ENCODE measurements at places on chromosomes 16 and 17. TPM values are rescaled to one million over a fixed set of nuclear protein-coding genes. Genes with fewer than 3 reads are reported as not detected.
A peak's percentile ranks its signal among the peaks of the same experiment; 100 is the strongest.

The GPR139 gene
- not detected for total RNA-seq

The BEAN1 gene
- total RNA-seq, result 0.51 TPM

The MPV17L gene
- total RNA-seq, result 8.1 TPM

The CHST6 gene
- 0.23 TPM for total RNA-seq

The ZFP3 gene
- total RNA-seq, result 8.5 TPM

The NXN gene
- total RNA-seq, result 56.7 TPM

The PIK3R6 gene
- total RNA-seq, result 2.6 TPM

The SPNS3 gene
- not detected for total RNA-seq

The CCR7 gene
- total RNA-seq, result 0.40 TPM

GRCh38 chr17:27620721-27621120 lies 10.3 kb upstream of the LGALS9 start:
- no peak overlapping the region for H3K4me3 ChIP-seq
- H3K27me3 ChIP-seq, result no peaks in the 10 kb centered on the region
- H3K27ac ChIP-seq, result no peak overlapping the region
- H3K36me3 ChIP-seq, result no peaks in the 10 kb centered on the region
- no peak for DNase-seq
- H3K4me1 ChIP-seq, result no peaks in the 10 kb centered on the region

- H3K27me3 ChIP-seq, result no peaks in the 10 kb centered on the region
- no peaks in the 10 kb centered on the region for H3K4me1 ChIP-seq
- H3K36me3 ChIP-seq, result no peaks in the 10 kb centered on the region
- H3K4me3 ChIP-seq, result no peak overlapping the region
- no peak overlapping the region for H3K27ac ChIP-seq
Measured at GRCh38 chr16:86584726-86585721, 6.7 kb downstream of the FOXL1 start.

DNA sequence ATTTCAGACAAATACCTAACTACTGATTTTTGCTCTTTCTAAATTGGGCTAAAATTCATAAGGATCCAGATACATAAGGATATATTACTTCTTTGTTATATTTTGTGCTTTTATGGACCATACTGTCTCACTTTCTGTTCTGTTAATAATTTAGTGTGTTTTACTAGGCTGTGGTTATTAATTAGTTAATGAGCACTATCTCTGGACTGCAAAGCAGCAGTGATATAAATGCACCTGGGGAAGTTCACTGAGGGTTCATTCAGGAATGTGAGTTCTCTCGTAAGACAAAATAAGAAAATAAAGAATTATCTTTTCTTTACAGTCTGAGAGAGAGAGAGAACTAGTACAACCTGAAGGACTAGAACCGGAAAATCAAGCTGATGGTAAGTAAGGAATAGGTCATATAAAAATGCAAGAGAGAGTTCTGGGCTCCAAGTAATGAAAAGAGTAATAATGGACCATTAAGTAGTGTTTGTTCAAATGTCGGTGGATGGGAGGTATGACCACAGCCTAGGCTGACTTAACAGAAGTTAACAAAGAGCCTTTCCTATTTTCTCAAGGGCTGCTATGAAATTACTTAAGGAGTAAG lies 55.6 kb downstream of the IKZF3 start:
- H3K4me3 ChIP-seq, result no peak overlapping the region
- no peaks in the 10 kb centered on the region for H3K36me3 ChIP-seq
- no peaks in the 10 kb centered on the region for H3K27me3 ChIP-seq

DNA sequence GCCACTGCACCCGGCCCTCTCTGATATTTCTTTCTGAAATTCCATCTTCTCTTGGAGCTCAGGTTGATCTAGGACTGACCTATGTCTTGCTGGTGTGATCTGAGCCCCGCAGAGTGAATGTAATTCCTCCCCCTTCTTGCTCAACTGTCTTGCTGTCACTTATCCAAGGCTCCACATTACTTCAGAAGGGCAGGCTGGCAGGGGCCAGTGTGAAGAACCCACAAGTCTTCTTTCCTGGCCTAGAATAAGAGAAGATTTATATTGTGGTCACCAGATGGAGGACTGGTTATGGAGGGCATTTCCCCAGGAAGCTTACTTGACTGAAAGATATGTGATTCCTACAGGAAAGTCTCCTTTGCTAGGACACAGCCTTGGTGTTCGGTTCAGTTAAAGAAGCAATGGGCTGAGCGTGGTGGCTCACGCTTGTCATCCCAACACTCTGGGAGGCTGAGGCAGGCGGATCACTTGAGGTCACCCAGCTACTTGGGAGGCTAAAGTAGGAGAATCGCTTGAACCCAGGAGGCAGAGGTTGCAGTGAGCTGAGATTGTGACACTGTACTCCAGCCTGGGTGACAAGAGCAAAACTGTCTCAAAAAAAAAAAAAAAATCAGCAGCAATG lies 13.4 kb downstream of the ITGAL start:
- H3K27ac ChIP-seq, result no peak overlapping the region
- no peak for DNase-seq
- no peaks in the 10 kb centered on the region for H3K27me3 ChIP-seq

DNA sequence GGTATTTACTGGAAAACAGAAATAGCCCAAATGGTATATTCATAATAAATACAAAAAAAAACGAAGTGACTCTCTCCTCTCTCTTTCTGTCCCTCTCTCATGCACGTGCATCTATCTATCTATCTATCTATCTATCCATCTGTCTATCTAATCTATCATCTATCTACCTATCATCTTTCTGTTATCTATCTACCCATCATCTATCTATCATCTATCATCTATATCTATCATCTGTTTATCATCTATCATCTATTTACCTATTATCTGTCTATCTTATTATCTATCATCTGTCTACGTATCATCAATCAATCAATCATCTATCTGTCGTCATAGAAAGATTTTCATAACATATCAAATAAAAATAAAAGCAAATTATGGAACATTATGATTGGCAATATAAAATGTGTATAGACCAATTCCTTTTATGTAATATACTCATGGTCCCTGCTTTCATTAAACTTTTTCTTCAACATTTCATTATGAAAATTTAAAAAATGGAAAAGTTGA lies 126.7 kb upstream of the CACNG3 start:
- no peaks in the 10 kb centered on the region for H3K27me3 ChIP-seq
- no peak overlapping the region for H3K27ac ChIP-seq
- no peaks in the 10 kb centered on the region for H3K4me1 ChIP-seq

GRCh38 chr16:1991948-1992703 lies 2.4 kb downstream of the SYNGR3 start:
- no peak overlapping the region for H3K4me3 ChIP-seq
- H3K27me3 ChIP-seq, result no peaks in the 10 kb centered on the region
- H3K27ac ChIP-seq, result no peak overlapping the region
- H3K36me3 ChIP-seq, result no peaks in the 10 kb centered on the region
- H3K4me1 ChIP-seq, result peaks cover 6% of the 10 kb centered on the region

DNA sequence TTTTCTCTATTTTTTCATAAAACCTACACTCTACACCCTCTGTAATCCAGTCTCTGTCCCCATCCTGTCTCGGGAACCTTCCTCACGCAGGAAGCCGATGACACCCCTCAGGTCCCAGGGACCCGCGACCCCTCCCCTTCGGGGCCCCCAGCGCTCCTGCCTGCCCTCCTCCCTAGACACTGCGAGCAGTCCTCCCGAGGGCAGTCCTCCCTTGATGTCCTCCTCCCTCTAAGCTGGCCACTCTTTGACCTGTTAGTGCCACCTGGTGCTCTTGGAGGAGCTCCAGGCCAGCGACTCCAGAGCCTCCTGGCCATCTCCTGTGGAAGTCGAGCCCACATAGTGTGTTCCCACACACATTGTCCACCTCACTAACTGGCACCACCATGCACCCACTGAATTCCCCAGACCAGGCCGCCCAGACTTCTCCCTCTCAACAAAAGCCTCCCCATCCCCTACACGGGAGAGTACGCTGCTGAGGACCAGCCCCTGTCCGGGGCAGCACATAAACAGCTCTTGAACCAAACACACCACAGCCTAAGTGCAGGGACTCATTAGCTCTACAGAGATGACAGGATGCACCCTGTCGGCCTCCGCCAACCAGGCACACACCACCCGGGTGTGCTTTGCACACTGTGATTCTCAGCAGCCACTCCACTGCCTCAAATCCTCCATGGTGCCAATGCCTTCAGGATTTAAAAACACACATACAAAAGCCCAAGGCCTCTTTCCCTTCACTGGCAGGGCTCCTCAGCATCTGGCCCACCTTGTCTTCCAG lies 9.3 kb downstream of the OSBPL7 start:
- no peak overlapping the region for H3K27ac ChIP-seq
- no peaks in the 10 kb centered on the region for H3K27me3 ChIP-seq
- no peaks in the 10 kb centered on the region for H3K4me1 ChIP-seq
- H3K4me3 ChIP-seq, result no peak overlapping the region
- DNase-seq, result no peak

- no peaks in the 10 kb centered on the region for H3K27me3 ChIP-seq
- no peak overlapping the region for H3K27ac ChIP-seq
- DNase-seq, result no peak
- H3K36me3 ChIP-seq, result no peaks in the 10 kb centered on the region
Measured at GRCh38 chr16:78538919-78539318, 439.5 kb downstream of the WWOX start.

GRCh38 chr17:79615446-79615845 lies 4.6 kb upstream of the RBFOX3 start:
- H3K27ac ChIP-seq, result no peak overlapping the region
- H3K4me1 ChIP-seq, result no peaks in the 10 kb centered on the region
- peaks cover 21% of the 10 kb centered on the region for H3K27me3 ChIP-seq
- DNase-seq, result no peak
- no peak overlapping the region for H3K4me3 ChIP-seq

DNA sequence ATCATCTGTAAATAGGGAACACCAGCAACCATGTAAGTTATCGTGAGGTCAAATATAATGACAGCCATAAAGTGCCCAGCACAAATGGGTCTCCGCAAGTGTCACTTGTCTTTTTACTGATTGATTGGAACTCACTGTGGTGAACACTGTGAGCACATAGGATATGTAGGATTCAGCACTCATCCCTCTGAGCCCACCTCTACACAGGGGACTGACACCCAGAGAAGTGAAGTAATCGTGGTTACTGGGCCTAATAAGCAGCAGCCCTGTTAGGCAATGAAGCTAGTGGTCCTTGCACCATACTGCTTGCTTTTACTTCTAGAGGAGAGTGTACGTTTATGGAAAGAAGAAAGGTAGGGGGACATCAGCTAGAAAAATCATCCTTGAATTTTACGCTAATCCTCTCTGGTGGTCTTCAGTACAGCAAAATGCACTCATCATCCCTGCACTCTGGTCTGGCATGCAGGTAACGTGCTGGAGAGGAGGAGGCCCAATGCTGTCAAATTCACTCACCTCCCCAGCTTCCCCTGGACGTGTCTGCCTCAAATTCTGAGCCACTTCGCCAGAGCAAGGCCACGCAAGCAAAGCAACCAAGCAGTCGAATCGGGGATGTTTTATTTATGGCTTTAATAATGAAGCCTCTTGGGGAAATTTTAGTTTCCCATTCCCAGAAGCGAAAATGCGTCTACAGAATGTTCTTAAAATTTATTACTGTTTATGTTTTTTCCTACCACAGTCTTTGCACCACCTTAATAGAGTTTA lies 74.7 kb downstream of the YPEL2 start:
- no peak overlapping the region for H3K4me3 ChIP-seq
- no peaks in the 10 kb centered on the region for H3K36me3 ChIP-seq
- no peak for DNase-seq
- H3K4me1 ChIP-seq, result peaks cover 3% of the 10 kb centered on the region

- H3K27ac ChIP-seq, result no peak overlapping the region
- H3K4me3 ChIP-seq, result no peak overlapping the region
- H3K36me3 ChIP-seq, result no peaks in the 10 kb centered on the region
- DNase-seq, result no peak
- H3K27me3 ChIP-seq, result no peaks in the 10 kb centered on the region
Measured at GRCh38 chr17:14396547-14396946, 95.7 kb downstream of the HS3ST3B1 start.

DNA sequence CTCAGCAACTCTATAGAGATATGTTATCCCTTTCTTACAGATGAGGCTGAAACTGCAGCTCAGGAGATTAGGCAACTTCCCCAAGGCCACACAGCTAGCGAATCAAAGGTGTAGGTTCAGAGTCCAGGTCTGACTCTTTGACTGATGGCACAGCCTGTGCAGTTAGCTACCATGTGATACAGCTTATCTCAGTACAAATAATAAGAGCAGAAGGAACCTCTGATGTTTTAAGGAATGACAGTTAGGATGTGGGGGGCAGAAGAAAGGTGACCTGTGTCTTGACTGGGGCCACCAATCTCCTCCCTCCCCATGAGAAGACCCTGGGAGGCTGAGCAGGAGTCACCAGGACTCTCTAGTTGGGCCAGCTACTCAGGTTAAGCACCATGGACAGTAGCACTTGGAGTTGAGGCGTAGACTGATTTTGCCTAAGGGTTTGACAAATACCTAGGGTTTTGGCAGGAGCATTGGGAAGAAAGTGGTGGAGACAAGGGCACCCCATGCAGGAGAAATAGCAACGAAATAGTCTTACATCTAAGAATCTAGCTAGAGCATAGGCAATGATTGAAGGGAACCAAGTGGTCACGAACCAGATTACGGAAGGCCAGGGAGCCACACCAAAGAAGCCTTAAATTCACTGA lies 22.8 kb upstream of the ACSM2B start:
- no peaks in the 10 kb centered on the region for H3K4me1 ChIP-seq
- H3K27me3 ChIP-seq, result no peaks in the 10 kb centered on the region
- no peak overlapping the region for H3K27ac ChIP-seq
- no peak for DNase-seq
- H3K4me3 ChIP-seq, result no peak overlapping the region

DNA sequence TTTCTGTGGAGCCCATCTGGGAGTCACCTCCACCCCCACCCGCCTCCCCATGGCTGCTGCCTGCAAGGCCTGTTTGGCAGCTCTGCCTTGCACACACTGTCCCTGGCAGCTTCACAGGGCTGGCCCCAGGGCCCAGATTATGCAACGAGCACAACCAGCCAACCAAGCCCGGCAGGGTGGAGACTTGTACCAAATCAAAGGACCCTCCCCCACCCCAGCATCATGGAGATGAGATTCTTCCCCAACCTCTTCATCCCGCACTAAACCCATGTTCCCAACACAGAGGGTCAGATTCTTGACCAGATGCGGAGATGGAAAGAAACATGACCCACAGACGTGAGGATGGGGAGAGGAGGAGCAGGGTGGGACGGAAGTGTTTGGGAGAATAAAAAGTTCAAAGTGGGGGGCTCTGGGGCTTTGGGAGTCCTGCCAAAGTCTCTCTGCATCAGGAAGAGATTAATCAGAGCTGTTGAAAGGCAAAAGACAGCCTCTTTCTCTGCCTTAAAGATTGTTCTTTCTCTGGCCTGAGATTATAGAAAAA lies 3.8 kb downstream of the SMARCD2 start:
- peaks cover 17% of the 10 kb centered on the region for H3K36me3 ChIP-seq
- DNase-seq, result peak; percentile 97
- no peak overlapping the region for H3K4me3 ChIP-seq
- H3K27ac ChIP-seq, result peak overlapping the region; percentile 94
- no peaks in the 10 kb centered on the region for H3K27me3 ChIP-seq

DNA sequence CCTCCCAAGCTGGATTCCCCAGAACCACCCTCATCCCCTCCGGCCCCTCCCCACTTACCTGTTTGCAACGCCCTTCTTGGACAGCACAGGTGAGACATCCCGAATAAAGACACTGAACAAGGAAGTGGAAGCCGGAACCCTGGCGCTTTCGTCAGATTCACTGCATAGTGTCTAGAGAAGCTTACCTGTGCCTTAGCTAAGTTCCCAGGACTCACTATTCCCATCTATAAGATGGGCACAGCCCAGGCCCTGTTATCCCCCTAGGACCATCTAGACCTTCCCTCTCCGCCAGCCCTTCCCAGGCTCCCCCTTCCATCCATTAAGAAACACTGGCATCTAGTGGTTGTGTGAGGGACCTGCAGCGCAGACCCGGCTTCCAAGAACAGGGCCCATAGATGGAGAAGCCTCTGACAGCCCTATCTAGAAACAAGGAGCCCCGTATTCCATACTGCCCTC lies 26.9 kb upstream of the RPL38 start:
- no peaks in the 10 kb centered on the region for H3K4me1 ChIP-seq
- H3K36me3 ChIP-seq, result no peaks in the 10 kb centered on the region
- no peak overlapping the region for H3K4me3 ChIP-seq
- DNase-seq, result peak; percentile 32
- H3K27ac ChIP-seq, result no peak overlapping the region
- H3K27me3 ChIP-seq, result no peaks in the 10 kb centered on the region
